ENCODE measurements at places on chromosomes 6 and 20.

GRCh38 chr6:85975957-85976356 lies 333.3 kb upstream of the SYNCRIP start:
- DNase-seq, result no peak

DNA sequence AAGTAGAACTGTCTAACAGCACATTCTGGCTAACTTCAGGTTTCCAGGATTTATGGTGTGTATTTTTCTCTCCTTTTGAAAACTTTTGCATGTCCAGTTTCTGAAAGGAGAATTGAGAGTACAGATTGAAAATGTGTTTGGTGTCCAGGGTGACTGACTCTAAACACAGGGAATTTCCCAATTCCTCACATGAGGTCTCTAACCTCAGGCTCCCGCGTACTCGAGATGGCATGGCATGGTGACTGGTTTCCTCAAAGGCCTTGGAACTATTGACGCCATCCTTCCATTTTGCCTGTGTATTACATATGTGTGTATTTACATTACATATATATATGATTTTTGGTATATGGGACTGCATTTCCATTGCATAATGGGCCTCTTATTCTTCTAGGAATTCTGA lies 52.5 kb downstream of the PRND start:
- DNase-seq, result no peak

DNA sequence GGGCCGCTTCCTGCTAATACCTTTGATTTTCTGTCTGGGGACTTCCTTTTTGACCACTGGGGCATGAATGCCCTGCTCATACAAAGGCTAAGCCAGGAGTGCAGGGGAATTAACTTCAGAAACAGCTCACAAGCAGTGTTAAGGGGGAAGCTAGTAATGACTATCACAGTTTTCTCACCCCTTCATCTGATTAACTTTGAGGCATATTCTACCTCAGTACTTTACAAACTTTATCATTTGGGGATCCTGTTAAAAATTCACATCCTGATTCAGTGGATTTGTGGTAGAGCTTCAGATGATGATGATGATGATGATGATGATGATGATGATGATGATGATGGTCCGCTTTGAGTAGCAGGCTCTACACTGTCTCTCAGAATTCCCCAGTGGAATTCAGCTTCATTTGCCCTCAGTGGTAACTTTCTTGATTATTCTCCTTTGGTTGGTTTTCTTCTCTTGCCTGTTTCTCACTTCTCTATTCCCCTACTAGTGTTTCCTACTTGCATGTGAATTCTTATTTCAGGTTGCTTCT lies 78.4 kb upstream of the TMEM170B start:
- DNase-seq, result no peak

DNA sequence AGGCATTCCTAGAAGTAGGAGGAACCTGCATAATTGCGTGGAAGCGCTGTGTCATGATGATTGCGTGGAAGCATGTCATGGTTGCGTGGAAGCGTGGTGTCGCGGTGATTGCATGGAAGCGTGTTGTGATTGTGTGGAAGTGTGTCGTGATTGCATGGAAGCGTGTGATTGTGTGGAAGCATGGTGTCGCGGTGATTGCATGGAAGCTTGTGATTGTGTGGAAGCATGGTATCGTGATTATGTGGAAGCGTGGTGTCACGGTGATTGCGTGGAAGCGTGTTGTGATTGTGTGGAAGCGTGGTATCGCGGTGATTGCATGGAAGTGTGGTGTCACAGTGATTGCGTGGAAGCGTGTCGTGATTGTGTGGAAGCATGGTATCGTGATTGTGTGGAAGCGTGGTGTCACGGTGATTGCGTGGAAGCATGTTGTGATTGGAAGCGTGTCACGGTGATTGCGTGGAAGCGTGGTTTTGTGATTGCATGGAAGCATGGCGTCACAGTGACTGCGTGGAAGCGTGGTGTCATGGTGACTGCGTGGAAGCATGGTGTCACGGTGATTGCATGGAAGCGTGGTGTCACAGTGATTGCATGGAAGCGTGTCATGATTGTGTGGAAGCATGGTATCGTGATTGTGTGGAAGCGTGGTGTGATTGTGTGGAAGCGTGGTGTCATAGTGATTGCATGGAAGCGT lies 145.9 kb downstream of the TAF4 start:
- no peak for DNase-seq

DNA sequence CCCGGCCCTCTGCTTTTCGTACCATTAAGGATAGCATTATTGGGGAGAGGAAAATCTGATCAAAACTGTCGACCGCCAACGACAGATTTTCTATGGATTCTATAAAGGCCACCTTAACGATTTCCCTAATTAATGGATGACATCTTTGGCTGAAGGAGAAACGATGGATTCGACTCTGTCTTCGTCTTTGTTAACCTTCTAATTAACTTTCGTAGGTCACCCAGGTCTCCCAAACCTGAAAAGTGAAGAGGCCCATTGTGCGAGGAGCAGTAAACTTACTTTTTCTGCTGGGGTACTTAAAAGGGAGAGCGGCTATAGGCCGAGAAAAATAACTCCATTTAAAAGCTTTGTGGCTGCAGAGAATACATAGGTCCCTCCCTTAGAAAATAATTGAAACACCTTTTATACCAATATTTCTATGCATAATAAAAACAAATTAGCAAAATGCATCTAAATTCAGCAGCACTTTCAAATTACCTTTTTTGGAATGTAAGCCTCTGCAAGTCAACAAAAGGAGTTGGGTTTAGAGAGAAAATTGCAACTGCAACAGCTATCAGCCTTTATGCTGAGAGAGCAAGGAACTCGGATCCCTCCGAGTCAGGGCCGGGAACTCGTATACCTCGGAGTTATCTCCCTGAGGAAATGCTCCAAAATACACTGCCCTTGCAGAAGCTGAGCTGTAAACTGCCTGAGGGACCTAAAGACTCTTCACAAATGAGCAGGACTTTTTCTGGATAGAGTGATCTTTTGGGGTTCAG lies 31.4 kb upstream of the NR2E1 start:
- DNase-seq, result no peak

DNA sequence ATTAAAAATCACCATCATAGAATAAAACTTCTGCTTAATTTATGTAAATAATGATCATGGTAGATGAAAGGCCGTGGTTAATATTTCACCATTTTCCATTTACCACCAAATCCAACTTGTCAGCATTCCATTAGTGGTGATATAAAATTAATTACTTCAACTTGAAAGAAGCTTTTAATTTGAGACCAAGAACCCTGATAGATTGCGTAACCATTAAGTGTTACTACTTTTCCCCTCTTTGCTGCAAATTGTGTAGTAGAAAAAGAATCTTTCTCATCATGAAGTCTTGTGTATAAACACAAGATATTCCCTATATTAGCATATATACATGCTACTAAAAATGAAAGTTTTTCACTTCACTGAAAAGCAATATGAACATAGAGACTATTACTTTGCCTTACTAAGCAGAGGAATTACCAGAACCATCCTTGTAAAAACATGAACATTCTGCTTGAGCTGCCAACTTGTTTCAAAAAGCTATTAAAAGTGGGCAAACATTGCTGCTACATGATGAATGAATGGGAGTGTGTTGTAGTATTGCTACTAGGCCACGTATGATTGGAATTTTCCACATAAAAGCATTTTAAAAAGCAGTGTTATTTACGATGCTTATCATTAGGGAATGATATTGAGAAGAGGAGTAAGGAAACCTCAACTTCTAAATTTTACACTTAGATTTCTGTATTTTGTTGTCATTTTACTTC lies 35.0 kb downstream of the STX11 start:
- no peak for DNase-seq

DNA sequence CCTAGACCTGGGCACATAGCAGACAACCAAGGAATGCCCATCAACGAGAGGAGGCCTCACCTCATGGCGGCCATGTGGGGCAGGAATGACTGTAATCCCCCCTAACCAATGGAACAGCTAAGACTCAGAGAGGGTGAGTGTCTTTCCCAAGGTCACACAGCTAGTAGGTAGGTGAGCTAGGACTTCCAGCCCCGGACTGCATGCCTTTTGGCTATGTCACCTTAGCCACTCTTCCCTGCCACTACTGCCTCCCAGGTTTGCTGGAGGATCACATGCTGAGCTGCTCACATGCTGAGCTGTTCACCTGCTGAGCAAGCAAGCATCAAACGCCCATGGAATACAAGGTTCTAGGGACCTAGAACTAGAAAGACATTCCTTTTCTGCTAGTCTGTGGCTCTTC lies 188.5 kb upstream of the PMEPA1 start:
- DNase-seq, result no peak

- DNase-seq, result peak; percentile 86
Observed at GRCh38 chr20:5844063-5844681, 94.0 kb downstream of the SHLD1 start.

DNA sequence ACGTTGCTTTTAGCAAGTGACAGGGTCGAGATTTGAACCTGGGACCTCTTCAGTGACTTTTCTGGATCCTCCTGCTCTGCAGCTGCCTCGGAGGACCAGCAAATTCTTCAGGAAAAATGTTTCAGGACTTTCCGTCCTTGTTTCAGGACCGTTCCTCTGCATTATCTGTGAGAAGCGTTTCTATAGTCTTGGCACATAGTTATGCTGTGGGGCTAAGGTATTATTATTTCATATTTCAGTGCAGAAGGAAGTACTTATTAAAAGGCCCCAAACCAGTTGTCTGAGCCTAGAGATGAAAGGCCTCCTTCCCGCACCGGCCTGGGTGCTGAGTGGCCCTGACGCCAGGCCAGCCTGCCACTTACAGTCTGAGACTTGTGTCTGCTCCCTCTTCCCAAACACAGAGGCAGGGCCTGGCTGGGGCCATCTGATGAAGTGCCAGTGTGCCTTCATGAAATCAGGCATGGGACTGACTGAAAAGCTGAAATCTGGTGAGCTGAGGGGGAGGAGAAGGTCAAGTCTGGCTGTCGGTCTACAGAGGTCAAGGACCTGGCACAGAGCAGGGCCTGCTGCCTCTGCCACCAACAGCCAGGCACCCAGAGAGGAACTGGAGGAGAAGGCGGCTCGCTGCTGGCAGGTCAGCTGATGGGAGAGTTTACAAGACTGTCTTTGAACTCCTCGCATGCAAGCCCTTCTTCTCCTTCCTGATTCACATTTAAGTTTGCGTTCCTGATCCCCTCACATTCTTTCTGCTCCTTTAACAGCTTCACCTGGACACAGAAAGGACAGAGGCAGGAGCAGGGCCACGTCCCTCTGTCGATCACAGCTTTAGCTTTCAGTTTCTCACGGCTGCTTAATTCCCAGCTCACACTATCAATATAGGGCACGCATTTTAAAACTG lies 8.9 kb upstream of the QKI start:
- no peak for DNase-seq

- DNase-seq, result no peak
Observed at GRCh38 chr6:18600255-18600654, 213.1 kb downstream of the RNF144B start.

GRCh38 chr6:139154881-139155547 lies 20.1 kb downstream of the HECA start:
- no peak for DNase-seq

GRCh38 chr6:169407325-169407724 lies 153.7 kb upstream of the THBS2 start:
- no peak for DNase-seq

DNA sequence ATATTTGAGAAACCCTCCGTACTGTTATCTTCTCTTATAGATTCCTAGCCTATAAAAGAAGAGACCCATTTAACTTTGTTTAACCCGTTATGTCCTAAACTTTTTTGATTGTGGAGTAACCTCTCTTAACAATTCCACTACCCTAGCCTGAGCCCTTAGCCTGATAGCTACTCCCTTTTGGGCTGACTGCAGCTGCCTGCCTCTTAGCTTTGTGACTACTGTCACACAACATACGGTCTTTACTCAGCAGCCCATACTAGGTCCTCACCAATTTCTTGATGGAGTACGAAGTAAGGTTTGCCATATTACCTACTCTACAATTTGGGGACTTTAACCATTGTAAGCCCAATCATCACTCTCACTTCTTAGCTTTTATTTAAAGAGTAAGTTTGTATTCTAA lies 72.7 kb downstream of the QRSL1 start:
- DNase-seq, result no peak

- DNase-seq, result no peak
Observed at GRCh38 chr6:166589337-166589731, 2.9 kb upstream of the RAMACL start.

DNA sequence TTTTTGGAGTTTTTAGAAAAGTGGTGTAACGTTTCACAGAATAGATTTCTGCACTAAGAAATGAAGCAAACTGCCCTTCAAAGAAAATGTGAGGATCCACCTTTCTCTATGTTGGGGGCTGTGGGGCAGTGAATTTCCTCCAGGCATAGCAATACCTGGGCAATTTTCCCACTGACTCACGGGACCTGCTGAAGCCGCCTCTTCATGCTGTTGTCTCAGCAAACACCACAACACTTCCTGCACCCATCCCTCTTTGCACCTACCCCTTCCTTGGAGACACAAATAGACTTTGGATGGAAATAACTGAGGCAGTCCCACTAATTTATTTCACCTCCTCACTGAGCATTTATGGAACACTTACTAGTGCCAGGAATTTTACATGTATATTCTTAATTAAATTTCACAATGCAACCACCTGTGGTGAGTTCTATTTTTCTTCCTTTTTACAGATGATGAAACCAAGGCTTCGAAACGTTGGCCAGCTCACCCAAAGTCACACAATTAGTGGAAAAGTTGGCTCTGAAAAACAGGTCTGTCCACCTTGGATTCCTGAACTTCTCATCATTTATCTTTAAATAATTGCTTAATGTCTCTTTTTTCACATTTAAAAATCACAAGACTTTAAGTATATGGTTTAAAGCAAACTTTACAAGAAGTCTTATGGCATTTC lies 17.2 kb upstream of the ADGRF1 start:
- DNase-seq, result no peak

GRCh38 chr6:33980176-33981175 lies 165.4 kb downstream of the GRM4 start:
- DNase-seq, result no peak

GRCh38 chr6:143783077-143783476 lies 60.1 kb upstream of the LTV1 start:
- no peak for DNase-seq

GRCh38 chr6:38671885-38672467 lies 31.0 kb downstream of the GLO1 start:
- no peak for DNase-seq

- no peak for DNase-seq
Observed at GRCh38 chr20:62066983-62067433, 1.3 kb upstream of the TAF4 start.

- DNase-seq, result no peak
Observed at GRCh38 chr6:165580136-165580535, 82.9 kb downstream of the PDE10A start.
